ENCODE measurements at places on chromosomes 2 and 18.
A peak's percentile ranks its signal among the peaks of the same experiment; 100 is the strongest.

DNA sequence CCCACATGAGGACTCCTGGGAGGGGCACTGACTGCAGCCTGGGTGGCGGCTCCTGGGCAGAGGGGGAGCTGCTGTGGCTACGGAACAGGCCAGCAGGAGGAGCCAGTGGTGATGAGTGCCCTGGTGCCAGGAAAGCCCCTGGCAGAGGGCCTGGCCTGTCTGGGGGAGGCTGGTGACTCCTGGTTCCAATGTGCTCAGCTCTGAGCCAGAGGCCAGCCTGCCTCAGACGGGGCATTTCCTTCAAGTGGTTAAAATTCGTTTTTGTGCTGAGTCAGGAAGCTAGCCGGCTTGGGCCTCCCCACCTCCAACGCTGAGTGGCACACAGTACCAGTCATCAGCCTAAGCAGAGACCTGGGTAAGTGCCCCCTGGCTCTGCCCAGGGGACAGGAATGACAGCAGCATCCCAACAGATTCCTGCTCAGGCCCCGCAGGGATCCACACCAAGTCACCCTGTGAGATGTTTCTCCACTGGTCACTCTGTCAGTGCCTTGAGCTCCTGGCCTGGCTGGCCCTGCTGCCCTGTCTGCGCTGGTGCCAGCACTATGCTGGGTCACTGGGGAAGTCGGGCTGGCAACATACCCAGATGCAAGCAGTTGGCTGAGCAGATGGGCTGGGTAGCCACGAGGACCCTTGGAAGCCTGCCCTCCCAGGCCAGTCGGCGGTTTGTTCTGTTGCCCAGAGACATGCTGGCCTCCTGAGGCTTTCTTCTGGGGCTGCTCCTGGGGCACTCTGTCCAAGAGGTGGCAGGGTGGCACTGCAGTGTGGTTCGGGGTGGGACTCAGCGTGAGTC is 7.1 kb upstream of the KLF11 start:
- DNase-seq = peak; percentile 81

DNA sequence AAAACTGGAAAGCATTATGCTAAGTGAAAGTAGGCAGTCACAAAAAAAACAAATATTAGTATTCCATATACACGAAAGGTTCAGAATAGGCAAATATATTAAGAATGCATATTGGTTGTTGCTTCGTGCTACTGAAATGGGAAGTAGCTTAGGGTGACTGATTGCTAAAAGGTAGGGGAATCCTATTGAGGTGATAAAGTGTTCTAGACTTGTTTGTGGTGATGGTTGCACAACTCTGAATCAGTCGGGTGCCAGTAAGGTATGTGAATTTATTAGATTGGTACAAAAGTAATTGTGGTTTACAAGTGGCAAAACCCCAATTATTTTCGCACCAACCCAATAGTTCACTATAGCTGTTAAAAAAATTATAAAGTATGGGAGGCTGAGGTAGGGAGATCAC is 20.7 kb downstream of the USP34 start:
- no peak for DNase-seq

GRCh38 chr2:211845338-211846035 is 693.1 kb downstream of the ERBB4 start:
- DNase-seq = no peak

DNA sequence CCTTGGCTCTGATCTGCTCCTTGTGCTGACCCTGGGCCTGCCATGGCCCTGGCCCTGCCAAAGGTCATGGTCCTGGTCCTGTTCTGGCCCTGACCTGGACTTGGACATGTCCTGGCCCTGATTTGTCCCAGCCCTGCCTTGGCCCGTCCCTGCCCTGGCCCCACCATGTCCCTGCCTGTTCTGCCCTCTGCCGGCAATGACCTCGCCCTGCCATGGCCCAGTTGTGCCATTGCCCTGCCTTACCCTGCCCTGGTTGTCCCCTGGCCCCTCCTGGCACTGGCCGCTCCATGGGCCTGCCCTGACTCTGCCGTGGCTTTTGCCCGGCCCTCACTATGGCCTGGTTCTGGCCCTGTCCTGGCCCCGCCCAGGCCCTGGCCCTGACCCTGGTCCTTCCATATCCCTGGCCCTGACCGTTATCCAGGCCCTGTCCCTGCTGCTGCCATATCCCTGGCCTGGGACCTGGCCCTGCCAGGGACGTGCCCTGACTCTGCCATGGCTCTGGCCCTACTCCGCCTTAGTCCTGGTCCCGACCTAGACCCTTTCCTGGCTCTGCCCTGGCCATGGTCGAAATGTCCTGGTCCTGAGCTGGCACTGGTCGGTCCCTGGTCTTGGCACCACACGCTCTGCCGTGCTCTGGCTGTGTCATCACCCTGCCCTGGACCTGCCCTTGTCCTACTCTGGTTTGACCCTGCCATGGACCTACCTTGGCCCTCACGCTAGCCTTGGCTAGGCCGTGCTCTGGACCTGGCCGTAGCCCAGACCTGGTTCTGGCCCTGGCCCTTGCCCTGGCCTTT is 6.8 kb upstream of the ANKRD62 start:
- DNase-seq = no peak

- no peak for DNase-seq
Observed at GRCh38 chr18:62332964-62333695, 8.0 kb downstream of the TNFRSF11A start.

GRCh38 chr2:175914846-175915245 is 87.2 kb downstream of the LNPK start:
- no peak for DNase-seq

- peak; percentile 61 for DNase-seq
Observed at GRCh38 chr2:47373747-47374146, 29.2 kb upstream of the MSH2 start.

DNA sequence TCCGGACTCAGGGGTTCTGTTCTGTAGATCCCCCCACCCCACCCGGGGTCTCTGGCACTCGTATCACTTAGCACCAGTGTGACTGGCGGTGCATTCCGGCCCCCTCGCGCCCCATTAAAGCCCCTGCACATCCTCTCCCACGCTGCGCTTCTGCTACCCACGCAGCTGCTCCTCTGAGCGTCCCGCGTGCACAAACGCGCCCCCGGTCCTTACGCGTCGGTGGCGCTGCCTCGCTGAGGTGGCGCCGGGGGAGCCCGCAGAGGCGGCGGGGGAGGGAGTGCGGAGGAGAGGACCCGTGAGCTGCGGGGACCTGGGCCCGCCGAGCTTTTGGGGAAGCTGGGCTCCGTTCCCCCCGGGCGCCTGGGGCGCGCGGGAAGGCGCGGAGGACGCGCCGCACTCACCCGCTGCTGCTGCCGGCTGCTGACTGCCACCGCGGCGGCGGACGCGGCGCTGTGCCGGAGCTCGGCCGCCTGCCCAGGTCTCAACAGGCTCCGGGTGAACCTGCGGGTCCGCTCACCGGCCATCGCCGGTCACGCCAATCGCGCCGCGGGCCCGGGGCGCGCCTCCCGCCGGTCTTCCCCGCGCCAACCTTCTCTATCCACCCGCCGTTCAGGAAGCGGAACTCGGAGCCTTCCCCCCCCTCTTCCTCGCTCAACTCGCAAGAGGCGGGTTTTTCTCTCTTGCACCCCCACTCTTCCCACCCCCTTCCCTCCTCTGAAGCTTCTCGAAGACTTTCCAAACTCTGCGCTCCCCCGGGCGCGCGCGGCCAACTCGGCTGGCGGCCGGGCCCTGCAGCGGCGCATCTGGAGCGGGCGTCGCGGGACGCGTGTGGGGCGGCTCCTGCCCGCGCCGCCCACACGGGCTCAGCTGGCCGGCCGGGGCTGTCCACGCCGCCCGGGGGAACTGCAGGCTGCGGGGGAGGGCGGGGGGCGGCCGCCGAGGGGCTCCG is at the start of gene DOCK10:
Gene DOCK10 (minus strand): TSS at position 618 of the 949 bp plus-strand sequence. CDS start 94 bp downstream, at position 524.
- peak; percentile 15 for DNase-seq

DNA sequence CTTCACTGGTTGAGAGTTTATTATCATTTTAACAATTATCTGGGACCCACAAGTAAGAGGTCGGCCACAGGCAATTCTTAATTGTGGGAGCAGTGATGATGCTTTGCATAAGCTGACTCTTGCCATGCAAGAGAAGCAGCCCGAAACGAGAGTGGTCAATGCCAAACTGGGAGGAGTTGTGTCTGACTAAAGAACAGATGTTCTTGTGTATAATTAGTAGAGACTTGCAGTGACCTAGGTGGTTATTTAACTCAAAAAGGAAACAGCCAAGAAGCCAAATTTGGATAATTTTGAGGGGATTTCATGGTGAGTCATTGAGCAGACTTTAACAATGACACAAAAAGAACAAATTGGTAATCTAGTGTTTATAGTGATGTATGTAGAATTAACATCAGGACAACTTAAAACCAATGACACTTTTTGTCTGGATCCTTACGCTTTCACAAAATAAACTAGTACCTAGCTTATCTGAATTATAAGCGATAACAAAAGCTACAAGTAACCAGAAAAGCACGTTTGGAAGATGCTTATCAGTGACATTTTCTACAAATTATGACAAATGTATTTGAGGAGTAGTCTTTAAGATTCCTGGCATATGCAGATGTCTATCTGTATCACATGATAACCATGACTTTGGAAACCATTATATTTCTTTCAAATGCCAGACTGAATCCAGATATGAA is 184.7 kb upstream of the DLGAP1 start:
- no peak for DNase-seq

DNA sequence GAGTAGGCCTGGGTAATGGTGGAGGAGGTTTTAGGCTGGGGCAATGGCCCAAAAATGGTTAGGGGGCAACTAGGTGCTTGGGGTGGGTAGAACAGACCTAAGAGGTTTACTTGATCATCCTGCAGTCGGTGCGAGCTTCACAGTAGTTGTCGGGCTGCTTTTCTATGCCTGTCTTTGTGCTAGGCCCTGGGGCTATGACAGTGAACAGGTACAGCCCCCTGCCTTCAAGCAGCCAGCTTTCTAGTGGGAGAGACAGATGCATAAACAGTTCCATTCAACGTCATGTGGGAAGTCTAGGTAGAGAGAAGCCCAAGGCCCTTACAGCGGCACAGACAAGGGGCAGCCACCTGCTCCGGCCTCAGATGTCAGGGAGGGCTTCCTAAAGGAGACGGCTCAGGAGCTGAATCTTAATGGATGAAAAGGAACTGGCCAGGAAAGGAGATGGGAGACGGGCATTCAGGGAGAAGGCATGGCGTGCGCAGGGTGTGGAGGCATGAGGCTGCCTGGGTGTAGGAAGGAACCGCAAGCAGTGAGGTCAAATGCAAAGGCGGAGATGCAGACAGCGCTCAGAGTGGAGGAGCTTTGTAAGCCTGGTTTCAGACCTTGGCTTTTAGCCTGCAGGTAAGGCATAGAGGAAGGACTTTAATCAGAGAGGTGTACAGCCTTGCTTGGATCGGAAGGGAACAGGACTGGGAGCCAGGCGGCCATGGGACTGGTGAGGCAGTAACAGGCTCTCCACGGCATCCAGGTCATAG is 6.0 kb downstream of the CTIF start:
- DNase-seq = no peak

DNA sequence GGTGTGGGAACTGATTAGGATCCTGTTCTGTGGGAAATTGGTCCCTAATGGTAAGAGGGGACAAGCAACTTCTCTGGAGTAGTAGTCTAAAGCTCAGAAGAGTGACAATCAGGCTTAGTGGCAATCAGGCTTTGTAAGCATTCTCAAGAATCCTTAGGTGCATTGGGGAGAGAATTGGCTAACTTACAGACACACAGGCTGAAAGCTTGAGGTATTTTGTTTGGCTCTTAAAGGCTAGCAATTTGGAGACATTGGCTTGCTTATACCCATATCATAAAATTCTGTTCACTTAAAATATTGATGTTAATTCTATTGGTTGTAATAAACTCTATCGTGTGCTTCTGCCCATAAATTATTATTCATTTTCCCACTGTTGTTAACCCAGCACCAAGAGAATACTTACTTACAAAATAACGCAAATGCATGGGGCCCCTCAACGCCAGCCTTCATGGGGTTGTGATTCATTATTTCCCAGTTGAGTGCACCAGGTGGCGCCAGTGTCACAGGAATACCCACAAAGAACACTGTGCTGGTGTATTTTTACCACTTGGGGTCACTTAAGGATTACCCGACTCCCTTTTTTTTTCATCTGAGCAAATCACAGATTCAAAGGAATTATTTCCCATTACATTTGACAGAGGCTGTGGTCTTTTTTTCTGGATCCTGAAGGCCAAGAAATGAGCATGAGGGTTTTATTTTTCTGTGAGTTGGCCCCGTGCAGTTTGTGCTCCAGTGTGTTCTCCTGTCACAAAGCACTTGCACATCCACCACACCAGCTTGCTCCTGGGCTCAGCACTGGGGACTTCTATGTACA is 45.5 kb downstream of the DDX1 start:
- peak; percentile 75 for DNase-seq

- DNase-seq = no peak
Observed at GRCh38 chr2:5164776-5165525, 527.2 kb upstream of the SOX11 start.

GRCh38 chr2:207073801-207074678 is 91.7 kb downstream of the KLF7 start:
- DNase-seq = no peak

DNA sequence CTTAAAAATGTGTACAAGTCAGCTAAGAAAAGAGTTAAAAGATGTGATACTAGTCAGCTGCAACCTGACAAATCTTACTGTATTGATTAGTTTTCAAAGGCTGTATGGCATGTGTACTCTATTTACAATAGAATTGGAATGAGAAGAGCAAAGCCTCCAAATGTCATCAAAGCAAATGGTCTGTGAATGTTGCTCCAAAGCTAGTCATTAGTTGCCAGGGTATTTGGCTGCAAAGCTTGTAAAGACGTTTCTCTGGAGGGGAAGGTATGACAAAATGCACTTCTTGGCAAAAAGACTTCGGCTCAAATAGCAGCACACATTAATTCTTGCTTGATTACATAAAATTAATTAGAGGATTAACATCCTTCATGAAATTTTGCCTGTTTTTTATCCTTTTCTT is 59.3 kb downstream of the ETAA1 start:
- DNase-seq = no peak

GRCh38 chr18:27713037-27713737 is 463.7 kb downstream of the CDH2 start:
- no peak for DNase-seq

GRCh38 chr2:64803776-64804175 is 150.1 kb upstream of the SERTAD2 start:
- DNase-seq = no peak

DNA sequence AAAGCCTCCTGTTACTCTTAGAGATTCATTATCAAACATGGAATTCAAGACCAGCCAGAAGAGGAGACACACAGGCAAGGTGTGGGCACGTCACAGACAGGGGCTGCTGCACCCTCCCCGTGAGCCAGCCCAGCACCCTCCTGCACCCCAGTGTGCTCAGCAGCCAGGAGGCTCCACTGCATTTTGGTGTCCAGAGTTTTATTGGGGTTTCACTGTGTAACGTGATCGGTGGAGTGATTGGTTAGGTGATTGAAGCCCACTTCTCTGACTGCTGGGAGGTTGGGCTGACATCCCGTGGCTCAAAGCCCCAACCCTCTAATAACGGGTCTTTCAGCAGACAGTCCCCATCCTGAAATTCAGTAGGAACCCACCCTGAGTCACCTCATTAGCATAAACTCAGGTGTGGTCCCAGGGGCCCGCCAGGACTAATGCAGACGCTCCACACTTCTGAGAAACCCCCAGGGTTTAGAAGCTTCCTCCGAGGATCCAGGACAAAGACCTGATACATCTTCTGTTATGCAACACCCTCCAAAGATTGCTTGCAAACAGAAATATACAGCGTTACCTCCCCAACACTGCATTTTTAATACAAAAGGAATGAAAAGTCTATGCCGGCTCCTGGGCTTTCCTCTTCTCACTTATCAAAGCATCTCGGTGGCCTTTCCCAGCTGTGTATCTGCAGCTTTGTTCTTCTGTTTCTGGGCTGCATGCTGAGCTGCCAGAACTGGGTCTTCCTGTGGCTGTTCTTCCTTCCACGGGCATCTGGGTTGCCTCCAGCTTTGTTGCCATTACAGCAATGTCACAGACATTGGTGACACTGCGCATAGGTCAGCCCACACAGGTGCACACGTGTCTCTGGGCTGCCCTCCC is 43.7 kb upstream of the SNED1 start:
- no peak for DNase-seq

- DNase-seq = no peak
Observed at GRCh38 chr2:240628808-240629618, 3.7 kb downstream of the GPR35 start.

All from hematopoietic multipotent progenitor cell treated with erythropoietin and hydrocortisone succinate and interleukin-3 and kit ligand, for 8 days (in vitro differentiated cells).